Dorsolateral prefrontal cortex (tissue), 122 donors: ENCODE measurements at places on chromosomes 4 and X.

- DNase-seq: no peak
Observed at GRCh38 chr4:37393321-37393720, 148.8 kb downstream of the NWD2 start.

DNA sequence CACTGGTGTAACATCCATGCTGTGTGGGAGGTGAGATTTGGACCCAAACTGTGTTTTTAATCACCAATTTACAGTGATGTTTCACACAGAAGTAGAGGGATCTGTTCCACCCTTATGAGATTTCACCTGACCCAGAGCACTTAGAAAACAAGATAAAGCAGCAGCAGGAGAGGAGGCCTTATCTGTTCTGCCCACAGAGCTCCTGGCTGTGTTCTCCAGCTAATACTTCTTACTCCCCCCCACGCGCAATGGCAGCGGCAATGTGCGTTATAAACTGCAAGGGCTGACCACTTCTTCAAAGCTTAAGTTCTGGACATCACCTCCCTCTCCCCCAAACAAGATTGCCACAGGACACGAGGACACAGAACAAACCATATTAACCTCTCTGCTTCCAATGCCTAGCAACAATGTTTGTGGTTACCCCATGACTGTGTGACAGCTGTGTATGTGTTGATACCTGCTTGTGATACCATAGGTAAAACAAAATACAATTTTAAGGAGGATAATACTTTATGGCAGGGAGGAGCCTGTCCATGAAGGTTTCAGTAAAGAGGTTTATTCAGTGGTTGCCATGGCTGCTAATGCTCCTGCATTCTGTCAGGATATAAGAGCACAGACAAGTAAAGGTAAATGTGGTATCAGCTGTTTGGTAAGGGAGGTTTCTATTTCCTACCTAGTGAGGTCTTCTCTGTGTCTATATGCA lies 210.0 kb downstream of the SOWAHB start:
- DNase-seq: peak; percentile 37

DNA sequence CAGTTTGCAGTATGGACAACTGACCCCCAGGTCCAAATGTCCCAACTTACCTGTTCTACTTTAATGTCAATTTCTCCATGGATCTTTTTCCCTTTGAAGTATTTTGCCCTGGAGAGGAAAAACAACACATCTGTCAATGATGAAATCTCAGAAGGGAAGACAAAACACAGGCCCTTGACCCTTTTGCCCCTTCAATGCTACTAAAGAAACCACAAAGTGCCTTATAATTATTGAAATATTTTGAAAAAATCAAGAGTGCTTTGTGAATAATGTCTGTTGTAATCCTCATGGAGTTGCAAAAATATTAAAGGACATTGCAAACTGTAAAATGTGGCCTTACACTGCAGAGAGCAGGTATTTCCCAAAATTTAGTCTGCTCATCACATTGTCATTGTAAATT lies 12.6 kb downstream of the SYN1 start:
- DNase-seq: no peak

- no peak for DNase-seq
Observed at GRCh38 chrX:112147206-112147605, 64.6 kb upstream of the TRPC5 start.

DNA sequence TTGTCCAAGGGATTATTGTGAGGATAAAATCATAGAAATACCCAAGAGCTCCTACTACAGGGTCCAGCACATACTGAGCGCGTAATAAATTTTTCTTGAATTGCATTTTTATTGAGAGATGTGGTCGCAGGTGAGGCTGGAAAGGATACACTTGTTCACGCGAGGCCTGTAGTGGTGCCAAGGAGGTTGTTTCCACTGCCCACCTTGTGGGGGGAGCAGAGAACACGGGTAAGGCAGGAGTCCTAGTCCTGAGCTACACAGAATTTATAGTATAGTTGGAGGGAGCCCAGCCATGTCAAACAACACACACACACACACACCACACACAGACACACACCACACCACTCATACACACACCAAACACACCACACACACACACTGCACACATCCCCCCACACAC lies 31.8 kb upstream of the CYP4V2 start:
- no peak for DNase-seq

GRCh38 chr4:152992027-152992426 lies 55.9 kb downstream of the FHDC1 start:
- no peak for DNase-seq

- DNase-seq: no peak
Observed at GRCh38 chr4:40699648-40700047, 50.1 kb upstream of the NSUN7 start.

- DNase-seq: no peak
Observed at GRCh38 chr4:153729895-153730294, 29.9 kb downstream of the RNF175 start.

DNA sequence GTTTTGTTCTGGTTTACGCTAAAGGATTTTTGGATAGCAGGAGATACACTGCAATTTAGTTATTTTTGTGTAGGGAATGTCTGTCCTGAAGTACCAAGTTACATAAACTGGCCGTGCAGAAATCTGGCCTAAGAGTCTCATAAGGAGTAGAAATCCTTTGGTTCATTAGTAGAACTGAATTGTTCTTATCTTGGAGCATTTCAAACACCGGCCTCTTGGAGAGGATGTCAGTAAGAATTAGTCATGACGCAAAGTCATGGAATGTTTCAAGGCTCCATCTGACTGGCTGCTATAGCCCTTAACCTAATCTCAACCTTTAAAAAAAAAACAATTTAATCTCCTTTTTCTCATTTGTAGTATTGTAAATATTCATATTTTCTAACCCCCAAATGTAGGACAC lies 15.2 kb downstream of the PDLIM3 start:
- DNase-seq: no peak

DNA sequence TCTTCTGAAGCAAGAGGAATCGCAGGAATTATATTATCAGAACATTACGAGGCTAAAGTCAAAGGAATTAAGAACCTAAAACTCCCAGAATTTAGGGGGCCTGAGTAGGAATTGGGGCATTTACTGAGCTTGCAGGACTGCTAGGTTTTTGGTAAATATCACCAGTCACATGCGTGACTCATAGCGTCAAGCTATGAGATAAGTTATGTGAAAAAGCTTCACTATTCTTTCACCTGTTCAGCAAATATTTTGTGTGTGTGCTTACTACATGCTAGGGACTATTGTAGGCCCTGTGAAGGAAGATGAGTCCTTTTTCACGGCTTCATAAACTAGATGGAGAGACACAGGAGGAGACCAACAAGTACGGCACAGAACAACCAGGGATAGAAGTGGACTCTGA lies 52.2 kb downstream of the MAGEA10 start:
- no peak for DNase-seq

DNA sequence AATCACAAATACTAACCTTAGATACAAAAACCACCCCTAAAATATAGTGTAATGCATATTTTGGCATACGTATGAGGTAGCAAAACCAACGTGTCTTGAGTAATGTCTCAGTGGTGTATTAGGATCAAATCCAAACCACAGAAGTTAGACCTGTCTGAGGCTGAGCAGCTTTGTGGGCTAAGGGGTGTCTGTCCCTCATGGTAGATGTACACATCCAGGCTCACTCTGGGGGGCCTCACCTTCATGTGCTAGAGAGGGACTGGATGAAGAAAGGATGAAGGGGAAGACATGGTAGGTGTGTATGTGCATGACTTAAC lies 188.0 kb upstream of the TBC1D9 start:
- DNase-seq: no peak

GRCh38 chrX:95885074-95885473 lies 799.6 kb upstream of the DIAPH2 start:
- no peak for DNase-seq

- DNase-seq: no peak
Observed at GRCh38 chrX:11449613-11450012, 156.4 kb downstream of the AMELX start.

DNA sequence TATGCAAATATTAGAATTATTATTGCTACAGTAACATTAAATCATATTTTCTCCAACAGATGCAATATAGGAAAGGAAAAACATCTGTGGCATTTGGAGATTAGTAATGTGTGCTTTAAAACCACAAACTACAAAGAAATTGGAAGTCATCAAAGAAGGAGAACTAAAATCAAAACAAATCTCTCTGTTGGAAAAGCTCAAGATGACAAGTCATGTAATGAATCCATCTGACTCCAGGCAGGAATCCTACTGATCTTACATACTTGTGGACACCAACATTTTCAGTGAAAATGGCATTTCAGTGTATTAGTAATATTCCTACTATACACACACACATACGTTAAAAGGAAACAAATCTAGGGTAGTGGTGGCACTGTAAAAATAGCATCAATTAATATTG lies 98.2 kb downstream of the SLC39A8 start:
- DNase-seq: no peak

GRCh38 chr4:117740736-117741135 lies 293.6 kb upstream of the NDST3 start:
- no peak for DNase-seq
